Fibroblast of villous mesenchyme (primary cell): ENCODE measurements at places on chromosomes 12 and 14.

DNA sequence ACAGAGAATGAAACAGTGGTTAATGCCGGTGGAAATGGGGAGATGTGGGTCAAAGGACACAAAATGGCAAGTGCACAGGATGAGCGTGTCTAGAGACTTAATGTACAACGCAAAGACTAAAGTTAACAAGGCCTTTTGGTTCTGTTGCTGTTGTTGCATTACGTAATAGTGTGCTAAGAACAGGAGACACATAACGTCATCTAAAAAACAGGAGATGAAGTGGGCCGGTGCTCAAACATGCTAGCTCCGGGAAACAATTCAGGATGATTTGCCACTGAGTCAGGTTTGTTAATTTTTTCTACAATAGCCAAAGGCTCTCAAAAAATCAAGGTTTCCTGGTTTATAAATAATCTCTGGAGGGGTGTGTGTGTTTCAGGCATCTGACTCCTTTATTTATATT, 55.5 kb downstream of the ETV6 start:
- DNase-seq: peak; percentile 88

DNA sequence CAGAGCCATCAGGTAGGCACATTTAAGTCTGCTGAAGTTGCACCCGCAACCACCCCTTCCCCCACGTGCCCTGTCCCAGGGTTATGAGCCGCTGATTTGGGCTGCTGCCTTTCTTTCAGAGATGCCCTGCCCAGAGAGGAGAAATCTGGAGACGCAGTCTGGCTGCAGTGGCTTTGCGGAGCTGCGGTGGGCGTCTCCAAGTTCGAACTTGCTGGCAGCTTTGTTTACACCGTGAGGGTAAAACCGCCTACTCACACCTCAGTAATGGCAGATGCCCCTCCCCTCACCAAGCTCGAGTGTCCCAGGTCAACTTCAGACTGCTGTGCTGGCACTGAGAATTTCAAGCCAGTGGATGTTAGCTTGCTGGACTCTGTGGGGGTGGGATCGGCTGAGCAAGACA, 14.7 kb downstream of the PTCSC3 start:
- DNase-seq: no peak

GRCh38 chr14:55512421-55512820, 67.6 kb upstream of the KTN1 start:
- DNase-seq: no peak

GRCh38 chr14:100025111-100025510, 40.1 kb upstream of the EVL start:
- DNase-seq: peak; percentile 55

DNA sequence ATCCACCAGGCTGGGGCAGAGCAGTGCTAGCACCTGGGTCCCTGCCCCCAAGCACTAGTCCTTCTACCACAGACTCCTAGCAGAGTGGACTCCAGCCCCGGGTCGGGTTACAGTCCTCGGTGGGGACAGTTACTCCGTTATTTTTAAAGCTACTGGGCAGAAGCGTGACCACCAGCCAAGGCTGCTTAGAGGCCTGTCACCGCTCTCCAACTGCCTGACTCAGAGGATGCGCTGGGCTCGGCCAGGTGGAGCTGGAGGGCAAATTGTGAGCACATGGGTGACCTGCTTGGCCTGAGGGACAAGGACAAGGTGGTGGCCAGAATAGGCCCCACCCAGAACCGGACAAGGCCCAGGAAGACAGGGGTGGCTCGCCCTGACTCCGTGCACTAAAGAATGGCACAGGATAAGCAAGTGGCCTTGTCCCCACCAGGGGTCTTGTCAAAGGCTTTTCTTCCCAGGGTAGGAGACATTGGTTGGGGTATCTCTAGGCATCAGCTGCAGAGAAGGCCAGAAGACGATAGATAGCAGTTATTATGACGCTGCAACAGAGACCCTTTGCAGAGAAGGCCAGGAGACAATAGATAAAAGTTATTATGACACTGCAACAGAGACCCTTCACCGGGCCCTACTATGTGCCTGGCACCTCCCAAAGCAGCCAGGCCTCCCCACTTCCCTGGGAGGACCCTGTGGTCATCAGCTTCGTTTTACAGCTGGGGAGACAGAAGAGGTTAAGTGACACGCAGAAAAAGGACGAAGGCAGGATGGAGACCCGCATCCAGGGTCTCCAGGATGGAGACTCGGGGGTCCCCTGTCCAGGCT, 1.6 kb downstream of the ABCB9 start:
- no peak for DNase-seq

DNA sequence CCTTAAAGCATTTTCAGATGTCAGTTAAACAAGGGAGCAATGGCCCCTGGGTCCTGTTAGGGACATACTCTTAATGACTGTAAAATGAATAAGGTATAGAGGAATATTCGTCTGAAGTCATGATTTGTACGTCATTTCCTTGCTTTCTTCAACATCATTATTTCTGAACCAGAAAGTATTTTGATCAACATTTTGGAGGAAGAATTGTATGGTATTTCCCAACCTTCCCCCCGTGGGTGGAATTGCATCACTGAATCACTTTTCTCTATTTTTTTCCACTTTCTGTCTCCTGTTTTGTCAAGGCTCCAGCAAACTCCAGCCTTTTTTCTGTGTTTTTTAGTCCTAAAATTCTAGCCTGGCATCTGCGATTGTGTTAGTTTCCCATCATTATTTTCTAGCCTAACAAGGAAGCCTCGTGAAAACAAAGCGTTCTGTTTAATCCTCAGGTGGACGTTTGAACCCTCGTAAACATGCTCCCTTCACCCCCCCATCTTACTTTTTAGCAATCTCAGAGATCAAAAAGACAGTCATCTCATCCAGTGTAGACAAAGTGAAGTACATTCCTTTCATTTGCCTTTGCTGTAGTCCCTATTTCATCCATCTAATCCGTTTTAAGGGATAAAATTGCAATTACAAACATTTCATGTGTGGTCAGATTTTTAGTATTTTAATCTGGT, 62.3 kb downstream of the ETV6 start:
- DNase-seq: peak; percentile 74

DNA sequence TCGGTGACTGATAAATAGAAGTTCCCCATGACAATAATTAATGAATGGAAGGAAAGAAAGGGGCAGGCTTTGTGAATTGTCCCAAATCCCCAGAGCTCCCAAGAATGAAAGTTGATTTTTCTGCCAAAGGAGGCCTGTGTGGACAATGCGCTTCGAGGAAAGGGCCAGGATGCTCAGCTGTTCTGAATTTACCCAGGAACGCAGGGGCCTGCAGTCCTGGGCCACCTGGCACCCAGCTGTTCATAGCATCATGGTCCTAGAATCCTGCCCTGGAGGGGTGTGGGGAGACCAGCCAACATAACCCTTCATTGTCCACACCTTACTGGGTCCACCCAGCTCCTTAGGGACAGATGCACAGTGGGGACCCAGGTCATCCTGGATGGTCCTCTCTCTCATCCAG, 587.5 kb downstream of the BCL11B start:
- no peak for DNase-seq
